PC-9 (cell line): ENCODE measurements at places on chromosomes 4 and X.

DNA sequence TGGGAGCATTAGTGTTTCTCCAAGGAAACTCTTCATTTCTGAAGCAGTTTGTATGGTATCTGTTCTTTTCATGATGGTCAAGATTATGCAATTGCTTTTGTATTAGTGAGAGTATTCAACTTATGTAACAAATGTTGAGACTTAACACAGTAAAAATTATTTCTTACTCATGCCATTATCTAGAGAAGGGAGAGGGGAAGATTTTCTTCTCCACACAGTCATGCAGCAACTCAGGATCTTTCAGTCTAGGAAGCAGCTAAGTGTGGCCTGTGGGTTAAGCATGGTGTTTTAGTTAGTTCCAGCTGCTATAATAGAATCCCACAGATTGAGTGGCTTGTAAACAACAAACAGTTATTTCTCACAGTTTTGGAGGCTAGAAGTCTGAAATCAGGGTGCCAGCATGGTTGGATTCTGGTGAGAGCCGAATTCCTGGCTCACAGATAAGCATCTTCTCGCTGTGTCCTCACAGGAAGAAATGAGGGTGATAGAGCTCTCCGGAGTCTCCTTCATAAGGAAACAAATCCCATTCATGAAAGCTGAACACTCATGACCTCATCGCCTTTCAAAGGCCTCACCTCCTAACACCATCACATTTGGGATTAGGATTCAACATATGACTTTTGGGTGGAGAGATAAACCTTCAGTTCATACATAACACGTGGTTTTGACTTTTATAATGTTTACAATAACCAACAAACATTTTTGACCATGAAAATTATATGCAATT lies 101.2 kb downstream of the FRMPD4 start:
- no peak for DNase-seq

GRCh38 chr4:116878280-116878679 lies 207.1 kb downstream of the TRAM1L1 start:
- no peak for DNase-seq

GRCh38 chrX:107537815-107538214 lies 88.4 kb downstream of the FRMPD3 start:
- DNase-seq: peak; percentile 52

- DNase-seq: no peak
Measured at GRCh38 chr4:16315456-16315855, 89.2 kb upstream of the TAPT1 start.
